ENCODE measurements at places on chromosomes 4 and X.

- DNase-seq = no peak
Observed at GRCh38 chr4:177127658-177128057, 182.0 kb upstream of the NEIL3 start.

DNA sequence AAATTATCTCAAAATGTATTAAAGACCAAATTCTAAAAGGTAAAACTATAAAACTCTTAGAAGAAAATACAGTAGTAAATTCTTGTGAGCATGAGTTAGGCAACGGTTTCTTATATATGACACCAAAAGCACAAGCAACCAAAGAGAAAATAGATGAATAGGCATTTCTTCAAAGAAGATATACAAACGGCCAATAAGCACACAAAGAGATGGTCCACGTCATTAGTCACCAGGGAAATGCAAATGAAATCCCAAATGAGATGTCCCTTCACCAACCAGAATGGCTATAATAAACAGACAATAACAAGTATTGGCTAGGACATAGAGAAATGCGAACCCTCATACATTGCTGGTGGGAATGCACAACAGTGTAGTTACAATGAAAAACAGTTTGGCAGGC lies 44.6 kb downstream of the RAB33A start:
- no peak for DNase-seq

DNA sequence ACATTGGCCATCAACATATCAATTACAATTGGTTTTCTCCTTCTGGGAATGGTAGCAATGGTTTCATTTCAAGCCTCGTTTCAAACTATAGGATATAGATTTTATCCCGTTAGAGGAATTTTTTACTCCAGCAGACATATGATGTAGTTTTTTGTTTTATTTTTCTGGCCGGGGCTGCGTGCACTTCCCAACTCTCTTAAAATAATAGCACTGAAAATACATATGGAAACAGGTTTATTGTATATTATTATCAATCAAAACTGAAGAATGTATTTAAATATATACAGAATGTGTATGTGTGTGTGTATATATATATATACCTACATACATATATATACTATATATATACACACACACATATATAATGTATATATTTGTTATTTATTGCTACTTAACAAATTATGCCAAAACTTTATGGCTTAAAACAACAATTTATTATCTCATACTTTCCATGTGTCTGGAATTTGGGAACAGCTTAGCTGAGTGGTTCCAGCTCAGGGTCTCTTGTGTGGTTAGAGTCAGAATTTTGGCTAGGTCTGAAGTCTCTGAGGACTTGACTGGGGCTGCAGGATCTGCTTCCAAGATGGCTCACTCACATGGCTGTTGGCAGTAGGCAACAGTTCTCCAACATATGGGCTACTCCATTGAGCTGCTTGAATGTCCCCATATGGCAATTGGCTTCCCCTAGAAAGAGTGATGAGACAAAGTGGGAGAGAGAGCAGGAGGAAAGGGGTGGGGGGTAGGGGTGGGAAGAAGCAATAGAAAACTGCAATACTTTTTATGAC lies 314.1 kb downstream of the PPP1R2C start:
- no peak for DNase-seq

GRCh38 chrX:10506781-10507180 lies 113.6 kb downstream of the MID1 start:
- DNase-seq = no peak

DNA sequence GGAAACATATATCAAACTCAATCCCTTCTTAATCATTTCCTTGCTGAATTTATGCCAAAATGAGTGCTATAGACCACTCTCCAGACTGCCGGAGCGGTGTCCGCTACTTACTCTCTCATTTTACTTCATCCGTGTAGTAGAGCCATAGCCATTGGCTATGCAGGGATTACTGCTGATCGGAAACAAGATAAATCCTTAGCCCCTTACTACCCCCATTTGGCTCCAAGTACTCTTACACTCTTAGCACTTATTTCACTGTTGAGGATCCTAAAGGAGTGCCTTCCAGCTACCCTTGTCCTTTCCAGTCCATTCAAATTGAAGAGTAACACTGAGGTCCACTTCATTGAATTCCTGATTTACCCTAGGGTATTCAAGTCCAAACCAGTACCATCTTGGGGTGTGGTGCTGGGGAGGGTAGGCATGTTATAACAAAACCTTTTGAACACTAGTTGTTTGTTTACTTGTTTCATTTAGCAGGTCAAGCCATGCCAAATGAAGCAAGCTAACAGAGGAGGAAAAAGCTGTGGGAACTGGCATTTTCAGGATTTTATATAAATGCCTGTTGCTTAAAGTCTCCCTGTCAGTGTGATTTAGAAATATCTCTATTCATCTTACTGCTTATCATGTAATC lies 715.1 kb downstream of the FSTL5 start:
- DNase-seq = peak; percentile 3

DNA sequence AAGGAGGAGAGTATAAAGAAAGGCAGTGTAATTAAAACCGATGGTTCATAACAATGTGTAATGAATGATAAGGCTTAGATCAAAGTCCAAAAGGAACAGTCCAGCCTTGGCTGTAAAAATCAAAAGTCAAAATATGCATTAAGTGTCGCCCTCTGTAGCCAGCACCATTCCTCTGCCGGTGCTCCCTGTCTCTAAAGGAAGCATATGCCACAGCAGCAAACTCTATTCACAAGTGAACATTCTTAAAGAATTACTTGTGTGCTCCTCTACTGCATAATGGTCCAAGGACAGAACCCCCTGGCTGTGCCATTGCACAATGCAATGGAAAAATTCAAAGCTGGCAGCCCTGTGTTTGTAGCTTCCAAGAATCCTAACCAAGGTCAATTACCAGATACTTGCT lies 16.3 kb upstream of the MBNL3 start:
- no peak for DNase-seq

- no peak for DNase-seq
Observed at GRCh38 chrX:78769101-78769755, 21.7 kb downstream of the LPAR4 start.

- no peak for DNase-seq
Observed at GRCh38 chr4:145665773-145666172, 14.2 kb upstream of the C4orf51 start.

DNA sequence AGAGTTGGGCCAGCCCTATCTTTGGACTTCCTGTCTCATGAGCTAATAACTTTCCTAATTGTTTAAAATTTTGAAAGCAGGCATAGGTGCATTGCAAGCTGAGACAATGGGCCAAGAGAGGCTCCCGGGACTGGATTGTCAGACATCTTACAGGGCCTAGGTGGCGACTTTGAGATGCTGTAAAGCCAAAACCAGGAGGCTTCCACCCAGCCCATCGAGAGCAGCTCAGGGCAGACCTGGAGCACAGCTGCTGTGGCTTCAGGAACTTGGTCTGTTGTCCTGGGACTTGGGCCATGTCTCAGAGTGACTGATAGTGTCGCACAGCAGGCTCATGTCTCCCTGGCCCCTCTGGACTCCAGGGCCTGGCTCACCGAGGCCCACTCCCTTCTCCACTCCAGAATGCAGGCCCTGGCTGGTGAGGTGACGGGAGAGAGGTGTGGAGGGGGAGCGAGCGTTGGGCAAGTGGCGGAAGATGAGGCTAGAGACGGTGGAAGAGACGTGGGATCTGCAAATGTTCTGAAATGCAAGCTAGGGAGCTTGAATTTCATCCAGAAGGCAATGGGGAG lies 24.1 kb upstream of the MTM1 start:
- no peak for DNase-seq

DNA sequence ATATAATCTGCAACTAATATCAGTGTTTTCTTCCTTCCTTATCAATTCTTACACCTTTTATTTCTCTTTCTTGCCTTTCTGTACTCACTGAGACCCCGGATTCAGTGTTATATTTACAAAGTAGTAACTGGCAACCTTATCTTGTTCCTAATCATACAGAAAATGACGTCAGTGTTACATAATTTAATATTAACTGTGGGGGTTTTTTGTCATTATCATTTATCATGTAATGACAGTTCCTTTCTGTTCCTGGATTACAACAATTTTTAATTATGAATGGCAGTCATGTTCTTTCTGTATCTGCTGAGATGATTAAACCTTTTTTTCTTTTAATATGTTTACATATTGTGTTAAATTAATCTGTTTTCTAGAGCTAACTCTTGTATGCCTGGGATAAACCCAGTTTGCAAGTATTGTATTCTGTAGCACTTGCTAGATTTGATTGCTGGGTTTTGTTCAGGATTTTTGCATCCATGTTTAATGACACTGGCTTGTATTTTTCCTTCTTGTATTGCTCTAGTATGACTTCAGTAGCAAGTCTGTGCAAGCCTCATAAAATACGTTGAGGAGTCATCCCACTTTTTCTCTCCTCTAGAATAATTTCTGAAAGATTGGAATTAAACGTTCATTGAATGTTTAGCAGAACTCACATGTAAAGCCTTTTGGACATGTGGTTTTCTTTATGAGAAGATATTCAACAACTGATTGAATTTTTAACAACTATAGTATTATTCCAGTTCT lies 10.4 kb upstream of the HSPA4L start:
- no peak for DNase-seq

DNA sequence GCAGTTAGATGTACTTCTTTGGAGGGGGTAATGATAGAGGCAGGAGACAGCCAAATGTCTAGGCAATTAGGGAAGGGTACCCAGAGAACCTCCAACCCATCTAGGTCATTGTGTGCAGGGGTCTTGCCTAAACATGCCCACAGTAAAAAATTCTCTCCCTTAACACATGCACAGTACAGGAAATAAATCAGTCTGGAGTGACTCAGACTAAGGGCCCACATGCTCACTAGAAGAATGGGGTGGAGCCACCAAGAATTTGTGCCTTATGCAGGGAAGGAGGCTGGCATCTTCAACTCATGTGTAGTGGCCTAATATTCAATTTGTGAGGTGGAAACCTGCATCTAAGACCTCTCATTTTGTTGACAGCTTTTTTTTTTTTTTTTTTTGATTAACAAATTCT lies 945.3 kb upstream of the GRIA3 start:
- DNase-seq = peak; percentile 24

- no peak for DNase-seq
Observed at GRCh38 chrX:140524556-140524955, 19.7 kb upstream of the SOX3 start.

DNA sequence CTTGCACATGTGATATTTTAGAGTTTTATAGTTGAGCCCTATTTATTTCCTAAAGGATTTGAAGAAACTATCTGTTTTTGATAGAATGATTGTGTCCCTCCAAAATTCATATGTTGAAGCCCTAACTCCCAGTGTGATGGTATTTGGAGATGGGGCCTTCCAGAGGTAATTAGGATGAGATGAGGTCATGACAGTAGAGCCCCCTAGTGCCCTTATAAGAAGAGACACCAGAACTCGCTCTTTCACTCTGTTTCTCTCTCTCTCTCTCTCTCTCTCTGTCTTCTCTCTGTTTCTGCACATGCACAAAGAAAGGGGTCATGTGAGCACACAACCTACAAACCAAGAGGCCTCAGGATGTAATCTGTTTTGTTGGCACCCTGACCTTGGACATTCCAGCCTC lies 921.9 kb upstream of the DIAPH2 start:
- no peak for DNase-seq

DNA sequence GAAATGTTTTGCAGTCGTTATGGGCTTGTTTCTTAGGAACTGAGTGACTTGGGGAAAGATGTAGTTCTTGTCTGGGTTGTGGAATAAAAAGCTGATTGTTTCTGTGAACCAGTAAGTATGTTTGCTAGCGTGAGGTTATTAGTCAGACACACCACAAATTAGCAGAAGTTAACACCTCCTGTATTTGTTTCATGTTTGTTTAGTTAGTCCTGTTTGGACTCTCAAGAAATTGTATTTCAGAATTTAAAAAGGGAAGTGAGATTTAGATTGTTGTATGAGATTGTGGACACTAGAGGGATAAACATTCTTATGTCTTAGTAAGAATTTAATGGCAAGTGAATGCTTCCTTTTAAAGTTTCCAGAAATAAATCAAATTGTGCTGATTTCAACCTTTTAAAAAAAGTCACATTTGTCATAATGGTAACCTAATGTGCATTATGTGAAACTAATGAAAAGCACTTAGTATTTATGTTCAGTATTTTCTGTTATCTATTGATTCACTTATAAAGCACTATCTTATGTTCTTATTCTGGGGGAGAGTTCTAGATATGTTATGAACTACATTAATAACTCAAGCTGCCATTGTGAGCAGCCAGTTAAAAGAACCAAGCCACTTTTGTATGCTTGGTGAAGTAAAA lies 25.6 kb downstream of the ATP10D start:
- DNase-seq = no peak

DNA sequence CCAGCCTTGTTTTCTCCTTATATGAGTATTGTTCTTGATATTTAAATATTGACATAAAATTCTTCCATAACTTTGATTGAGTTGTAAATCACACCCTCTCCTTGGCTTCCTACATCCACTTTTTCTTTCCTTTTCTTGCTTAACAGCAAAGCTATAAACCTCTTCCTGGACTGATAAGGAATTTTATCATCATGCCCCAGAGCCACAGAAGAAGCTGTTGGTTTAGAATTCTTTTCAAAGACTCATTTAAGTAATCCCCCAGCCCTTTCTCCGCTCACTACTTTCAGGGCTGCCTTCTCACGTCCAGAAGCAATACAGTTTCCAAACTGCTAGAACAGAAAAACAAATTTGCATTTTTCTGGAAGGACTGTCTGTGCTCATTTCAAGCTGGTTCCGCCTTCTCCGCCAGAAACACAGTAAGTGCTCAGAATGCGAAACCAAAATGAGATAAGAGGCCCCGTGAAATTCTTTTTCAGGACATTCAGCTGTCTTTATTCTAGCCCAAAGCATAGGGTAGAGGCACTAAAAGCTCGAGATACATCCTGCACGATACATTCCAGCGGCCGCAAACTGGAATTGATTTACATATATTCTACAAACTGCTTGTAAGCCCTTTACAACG lies 849 bp downstream of the MID1 start:
- no peak for DNase-seq

- no peak for DNase-seq
Observed at GRCh38 chr4:5933116-5933515, 40.2 kb upstream of the CRMP1 start.

GRCh38 chrX:20952180-20952579 lies 422.0 kb upstream of the CNKSR2 start:
- DNase-seq = no peak

GRCh38 chr4:113471146-113471860 lies 290.2 kb downstream of the CAMK2D start:
- no peak for DNase-seq

DNA sequence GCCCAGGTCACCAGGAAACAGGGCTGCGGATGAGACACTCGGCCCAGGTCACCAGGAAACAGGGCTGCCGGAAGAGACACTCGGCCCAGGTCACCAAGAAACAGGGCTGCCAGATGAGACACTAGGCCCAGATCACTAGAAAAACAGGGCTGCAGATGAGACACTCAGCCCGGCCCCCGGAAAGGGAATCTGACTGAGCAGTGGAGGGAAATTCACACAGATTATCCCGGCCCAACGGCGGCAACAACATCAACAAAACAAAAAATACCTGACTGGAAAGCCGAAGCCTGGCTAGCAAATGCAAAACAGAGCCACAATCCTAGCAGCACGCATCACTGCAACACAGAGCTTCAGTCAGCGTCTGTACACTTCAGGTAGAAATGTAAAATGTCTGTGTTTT lies 20.7 kb downstream of the AFAP1 start:
- DNase-seq = no peak

Measured in epithelial cell of prostate (primary cell).